AG09309 (cell line): ENCODE measurements at places on chromosomes 16 and 17.

- no peak for DNase-seq
These were observed 44.4 kb downstream of the LYRM1 start for GRCh38 chr16:20944861-20945574.

DNA sequence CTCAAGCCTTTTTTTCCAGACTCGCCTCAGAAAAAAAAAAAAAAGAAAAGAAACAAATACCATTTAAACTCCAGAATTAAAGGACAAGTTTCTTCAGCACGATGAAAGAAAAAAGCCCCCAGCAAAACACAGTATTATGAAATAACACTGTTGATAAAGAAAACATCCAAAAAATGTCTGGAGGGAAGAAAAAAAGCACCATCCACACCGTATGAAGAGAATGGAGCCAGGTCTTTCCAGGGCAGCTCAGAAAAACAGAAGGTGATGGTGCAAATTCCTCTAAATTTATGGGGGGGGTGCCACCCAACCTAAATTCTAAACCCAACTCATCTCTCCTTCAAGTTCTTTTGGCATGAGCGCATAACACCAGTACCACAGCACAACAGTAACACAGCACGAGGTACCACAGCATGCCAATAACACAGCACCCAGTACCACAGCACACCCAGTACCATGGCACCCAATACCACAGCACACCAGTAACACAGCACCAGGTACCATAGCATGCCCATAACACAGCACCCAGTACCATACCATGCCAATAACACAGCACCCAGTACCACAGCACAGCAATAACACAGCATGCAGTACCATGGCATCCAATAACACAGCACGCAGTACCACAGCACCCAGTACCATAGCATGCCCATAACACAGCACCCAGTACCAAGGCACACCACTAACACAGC lies 19.0 kb downstream of the AXIN1 start:
- no peak for DNase-seq

DNA sequence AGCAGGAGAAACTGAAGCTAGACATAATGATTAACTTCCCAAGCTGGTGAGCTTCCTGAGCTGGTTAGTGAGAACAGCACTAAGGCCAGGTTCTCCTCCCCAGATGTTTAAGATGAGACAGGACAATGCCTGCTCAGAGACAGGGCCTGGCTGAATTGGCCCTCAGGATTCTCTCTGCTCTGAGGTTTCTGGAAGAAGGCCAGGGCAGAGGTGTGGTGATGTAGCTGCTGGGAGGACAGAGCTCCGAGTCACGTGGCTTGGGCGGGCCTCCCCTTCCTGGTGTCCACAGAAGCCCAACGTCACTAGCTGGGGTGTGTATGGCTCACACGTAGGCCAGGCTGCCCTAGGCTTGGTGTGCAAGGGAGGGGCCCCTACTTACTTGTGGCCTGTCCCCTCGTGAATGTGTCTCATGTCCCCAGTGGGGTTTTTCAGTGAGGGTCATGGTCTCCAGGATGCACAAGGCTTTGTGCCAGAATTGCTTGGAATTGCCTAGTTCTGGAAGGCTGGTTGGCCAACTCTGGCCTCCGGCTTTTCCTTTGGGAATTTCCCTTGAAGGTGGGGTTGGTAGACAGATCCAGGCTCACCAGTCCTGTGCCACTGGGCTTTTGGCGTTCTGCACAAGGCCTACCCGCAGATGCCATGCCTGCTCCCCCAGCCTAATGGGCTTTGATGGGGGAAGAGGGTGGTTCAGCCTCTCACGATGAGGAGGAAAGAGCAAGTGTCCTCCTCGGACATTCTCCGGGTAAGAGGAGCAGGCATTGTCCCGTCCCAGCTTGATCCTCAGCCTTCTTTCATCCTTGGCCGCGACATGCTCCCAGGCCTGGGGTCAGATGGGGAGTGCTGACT lies 3.4 kb downstream of the NOD2 start:
- no peak for DNase-seq

- no peak for DNase-seq
These were observed 1.5 kb downstream of the NTN1 start for GRCh38 chr17:9022573-9023391.

DNA sequence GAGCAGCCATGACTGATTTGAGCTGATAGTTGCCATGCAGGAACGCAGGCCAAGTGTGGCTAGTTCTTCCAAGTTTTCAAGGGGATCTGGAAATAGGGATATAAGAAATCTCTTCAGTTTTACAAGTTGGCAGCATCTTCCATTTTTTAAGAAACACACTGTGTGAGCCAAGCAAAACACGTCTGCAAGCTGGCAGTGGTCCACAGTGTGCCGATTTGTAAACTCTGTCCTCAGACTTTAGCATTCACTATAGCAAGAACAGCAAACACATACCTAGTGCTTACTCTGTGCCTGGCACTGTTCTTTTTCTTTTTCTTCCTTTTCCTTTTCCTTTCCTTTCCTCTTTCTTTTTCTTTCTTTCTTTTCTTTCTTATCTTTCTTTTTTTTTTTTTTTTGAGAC lies 2.9 kb downstream of the ORAI3 start:
- DNase-seq: peak; percentile 42

DNA sequence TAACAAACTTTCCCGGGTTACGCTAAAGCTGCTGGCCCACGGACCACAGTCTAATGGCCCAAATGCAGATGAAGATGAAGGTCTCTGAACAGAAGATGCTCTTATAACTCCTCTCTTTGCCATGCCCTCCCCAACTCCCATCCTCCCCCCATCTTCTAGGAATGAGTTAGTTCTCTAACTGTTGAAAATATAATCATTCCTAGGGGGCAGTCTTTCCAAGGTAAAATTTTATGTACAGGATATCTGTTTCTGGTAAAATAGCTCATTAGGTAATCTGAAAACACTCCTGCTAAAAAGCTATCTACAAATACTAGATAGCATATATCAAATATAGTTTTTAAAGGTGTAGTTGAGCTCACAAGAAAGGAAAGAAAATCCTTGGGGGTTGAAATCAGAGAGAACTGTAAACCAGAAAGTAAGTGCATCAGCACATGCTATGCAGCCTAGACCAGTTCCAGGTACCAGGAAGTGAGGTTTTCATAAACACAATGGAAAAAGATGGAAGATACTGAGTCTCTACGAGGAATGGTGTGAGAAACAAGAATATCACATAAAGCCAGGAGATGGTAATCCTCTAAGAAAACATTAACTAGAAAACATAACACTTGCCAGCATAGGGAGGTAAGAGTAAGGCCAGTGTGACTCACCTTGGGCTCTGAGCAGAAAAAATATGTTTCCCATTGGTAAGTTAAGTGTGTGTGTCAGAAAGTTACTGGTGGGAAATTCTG lies 38.1 kb downstream of the CMC2 start:
- no peak for DNase-seq

DNA sequence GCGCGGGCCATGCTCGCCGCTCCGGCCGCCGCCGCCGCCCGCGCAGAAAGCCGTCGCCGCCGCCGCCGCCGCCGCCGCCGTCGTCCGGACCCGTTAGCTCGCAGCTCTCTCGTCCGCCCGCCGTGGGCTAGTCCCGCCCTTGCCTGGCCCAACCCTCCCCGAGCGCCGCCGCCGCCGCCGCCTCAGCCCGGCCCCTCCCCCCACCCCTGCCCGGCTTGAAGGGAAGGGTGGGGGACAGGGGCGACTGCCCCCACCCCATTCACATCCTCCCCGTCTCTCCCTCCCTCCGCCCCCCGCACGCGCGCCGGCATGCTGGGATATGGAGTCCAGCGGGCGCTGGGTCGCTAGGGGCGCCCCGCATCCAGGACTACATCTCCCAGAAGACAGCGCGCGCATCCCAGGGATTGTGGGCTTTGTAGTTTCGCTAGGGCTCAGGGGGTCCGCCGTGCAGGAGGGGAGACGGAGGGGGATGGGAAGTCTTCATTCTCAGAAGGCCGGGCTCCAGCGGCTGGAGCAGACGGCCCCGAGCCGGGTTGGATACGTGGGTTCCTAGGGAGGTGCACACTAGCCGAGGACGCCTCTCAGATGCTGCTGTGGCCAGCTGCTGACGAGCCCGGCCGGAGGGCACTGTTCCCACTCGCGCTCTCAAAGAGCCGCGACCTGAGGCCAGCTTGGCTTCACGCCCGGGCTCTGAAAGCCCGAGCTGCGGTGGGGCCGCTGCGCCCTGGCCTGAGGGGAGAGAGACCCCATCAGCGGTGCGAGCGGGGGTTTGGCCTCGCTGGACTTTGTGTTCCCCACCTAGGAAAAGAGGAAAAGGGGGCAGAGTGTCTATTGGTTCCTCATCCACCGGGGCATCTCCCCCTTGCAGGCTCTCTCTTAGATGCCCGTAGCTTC lies at the start of gene ST3GAL2:
Gene ST3GAL2, minus strand, starts transcription at position 132 of the 894 bp plus-strand sequence. CDS start 40,570 bp downstream, outside the sequence.
- peak; percentile 71 for DNase-seq

DNA sequence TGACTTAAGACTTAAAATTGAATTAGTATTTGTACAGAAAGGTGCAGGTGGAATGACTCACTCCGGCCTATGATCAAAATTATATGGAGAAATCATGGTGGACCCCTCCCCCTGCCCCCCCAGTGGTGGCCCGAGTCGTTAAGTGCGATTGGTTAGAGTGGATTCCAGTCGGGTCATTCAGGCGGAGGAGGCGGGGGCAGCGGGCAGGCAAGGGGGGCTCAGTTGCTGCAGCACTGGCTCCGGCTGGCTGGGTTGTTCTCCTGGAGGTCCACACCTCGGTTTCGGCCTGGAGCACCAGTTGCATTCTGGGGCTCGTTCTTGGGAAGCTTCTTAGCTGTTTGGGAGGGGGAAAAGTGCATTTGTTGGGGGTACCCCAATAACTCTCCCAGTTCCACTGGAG lies 3.0 kb downstream of the HSPB9 start:
- no peak for DNase-seq

DNA sequence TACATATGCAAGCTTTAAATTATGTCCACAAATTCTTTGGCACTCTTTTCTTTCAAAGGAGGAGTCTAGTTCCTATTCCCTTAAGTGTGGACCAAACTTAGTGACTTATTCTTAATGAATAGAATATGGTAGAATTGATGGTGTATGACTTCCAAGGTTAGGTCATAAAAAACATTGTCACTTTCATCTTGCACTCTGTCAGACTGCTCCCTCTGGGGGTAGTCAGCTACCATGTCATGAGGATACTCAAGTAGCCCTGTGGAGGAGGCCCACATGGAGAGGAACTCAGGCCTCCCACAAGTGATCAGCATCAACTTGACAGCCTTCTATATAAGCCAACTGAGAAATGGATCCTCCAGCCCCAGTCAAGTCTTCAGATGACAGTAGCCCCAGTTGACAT lies 58.0 kb upstream of the SCNN1B start:
- DNase-seq: no peak

DNA sequence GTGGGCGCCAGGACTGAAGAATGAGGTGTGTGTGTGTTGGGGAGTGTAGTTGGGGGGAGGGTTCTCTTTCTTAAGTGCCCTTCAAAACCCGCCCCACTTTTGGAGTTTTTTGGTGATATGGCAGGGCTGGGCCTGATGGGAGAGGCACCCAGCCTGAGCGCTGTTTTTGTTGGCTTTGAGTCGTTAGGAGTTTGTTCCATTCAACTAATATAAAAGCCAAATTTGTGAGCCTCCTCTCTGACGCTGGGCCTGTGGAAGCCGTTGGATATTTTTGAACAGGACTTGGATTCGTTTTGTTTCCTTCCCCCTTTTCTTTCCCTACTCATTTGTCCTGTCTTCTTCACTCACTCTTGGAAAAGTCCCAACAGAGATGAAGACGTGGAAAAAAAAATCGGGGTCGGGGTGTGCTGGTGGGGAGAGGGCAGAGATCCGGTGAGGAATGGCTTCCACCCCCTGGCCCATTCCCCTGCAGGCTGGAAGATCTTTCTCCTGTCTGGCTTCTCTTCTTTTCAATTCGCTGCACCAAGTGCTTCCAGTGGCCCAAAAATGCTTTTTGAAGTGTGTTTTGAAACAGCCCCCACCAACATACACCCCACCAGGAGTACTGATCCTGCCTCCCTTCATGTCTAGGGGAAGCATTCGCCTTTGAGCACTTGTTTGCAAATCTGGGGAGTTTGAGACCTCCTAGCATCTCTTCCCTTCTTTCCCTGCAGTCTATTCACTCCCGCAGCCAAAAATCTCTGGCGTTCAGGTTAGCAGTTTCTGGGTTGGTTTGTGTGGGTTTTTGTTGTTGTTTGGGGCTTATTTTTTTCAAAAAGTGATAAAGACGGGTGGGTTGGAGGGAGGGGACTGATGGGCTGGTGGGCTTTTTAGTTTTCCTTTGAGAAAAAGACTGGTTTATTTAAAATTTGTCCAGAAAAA lies 2.6 kb downstream of the FZD2 start:
- no peak for DNase-seq

DNA sequence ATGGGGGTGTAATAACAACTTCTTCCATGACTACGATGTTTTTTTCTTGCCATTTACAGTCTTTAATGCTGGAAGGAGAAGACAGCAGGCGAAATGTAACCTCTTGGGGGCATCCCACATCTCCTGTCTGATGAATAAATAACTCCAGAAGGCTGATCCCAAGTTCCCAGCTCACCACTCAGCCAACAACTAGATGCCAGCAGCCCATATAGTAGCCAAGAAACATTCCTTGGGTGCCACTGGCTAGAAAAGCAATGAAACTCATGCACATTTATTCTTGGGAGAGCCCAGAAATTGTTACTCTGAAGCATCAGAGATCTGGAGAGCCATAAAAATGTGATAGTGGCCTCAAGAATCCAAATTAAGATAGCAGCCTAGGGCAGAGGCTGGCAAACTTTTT lies 22.7 kb upstream of the TMEM101 start:
- DNase-seq: no peak

GRCh38 chr16:68496689-68497088 lies 42.4 kb upstream of the ZFP90 start:
- DNase-seq: no peak

GRCh38 chr17:21129023-21129681 lies 2.4 kb downstream of the DHRS7B start:
- no peak for DNase-seq

GRCh38 chr17:43584666-43585102 lies 38.5 kb upstream of the ETV4 start:
- DNase-seq: no peak

- DNase-seq: no peak
These were observed 314.5 kb upstream of the KCNJ16 start for GRCh38 chr17:69760562-69760961.

DNA sequence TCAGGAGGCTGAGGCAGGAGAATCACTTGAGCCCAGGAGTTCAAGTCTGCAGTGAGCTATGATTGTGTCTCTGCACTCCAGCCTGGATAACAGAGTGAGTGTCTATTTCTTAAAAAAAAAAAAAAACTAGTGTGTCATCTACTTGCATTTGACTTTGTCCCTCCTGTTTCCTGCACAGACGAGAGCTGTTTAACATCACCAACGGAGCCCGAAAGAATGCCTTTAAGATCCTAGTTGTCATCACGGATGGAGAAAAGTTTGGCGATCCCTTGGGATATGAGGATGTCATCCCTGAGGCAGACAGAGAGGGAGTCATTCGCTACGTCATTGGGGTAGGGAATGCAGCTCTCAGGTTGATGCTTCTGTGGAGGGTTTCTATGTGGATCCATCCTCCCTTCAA lies 13.4 kb downstream of the ITGAM start:
- no peak for DNase-seq

DNA sequence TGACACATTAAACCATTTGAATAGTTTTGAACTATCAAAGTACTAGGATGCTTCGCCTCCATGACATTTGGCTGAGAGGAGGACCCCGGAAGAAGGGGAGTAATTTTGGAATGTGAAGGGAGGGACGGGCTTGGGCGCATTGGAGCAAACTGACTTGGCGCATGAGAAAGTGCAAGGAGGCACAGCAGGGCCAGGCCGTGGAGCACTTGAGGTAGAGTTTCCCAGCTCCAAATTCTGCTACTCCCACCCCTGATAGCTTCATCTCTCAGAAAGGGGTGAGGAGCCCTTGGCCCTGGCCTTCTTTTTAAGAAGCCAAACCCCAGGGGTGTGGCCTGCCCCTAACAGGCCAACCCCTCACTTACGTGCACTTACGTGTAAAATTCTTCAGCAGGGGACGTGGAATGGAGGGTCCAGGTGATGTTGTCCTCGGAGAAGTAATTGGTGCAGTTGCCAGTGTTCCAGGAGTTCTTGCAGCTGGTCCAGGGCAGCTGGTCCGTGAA lies 17.7 kb downstream of the SLC6A4 start:
- no peak for DNase-seq
